ENCODE measurements at places on chromosomes 5 and 9. TPM values are rescaled to one million over a fixed set of nuclear protein-coding genes. Genes with fewer than 3 reads are reported as not detected.

- H3K27ac ChIP-seq = no peak overlapping the region
- no peak for DNase-seq
- no peak overlapping the region for H3K4me3 ChIP-seq
- H3K36me3 ChIP-seq = no peaks in the 10 kb centered on the region
- no peaks in the 10 kb centered on the region for H3K4me1 ChIP-seq
- no peaks in the 10 kb centered on the region for H3K27me3 ChIP-seq
Observed at GRCh38 chr5:36733183-36733582, 126.8 kb downstream of the SLC1A3 start.

DNA sequence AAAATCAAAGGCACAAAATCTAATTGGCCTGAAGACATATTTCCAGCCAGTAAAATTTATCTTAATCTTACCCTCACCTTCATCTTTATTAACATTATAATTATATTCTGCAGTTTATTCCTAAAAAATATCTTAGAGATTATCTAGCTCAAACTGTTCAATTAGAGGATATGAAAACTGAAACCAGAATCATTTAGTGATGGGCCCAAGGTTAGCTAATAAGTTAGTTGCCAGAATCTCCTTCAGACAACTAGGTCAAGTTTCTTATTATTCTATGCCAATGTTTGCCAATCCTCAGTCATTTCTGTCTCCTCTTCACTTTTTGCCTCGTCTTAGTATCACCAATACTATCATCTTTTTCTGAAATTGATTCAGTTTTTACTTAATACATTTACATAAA lies 56.0 kb upstream of the RASA1 start:
- no peaks in the 10 kb centered on the region for H3K27me3 ChIP-seq
- no peak for DNase-seq
- no peaks in the 10 kb centered on the region for H3K4me1 ChIP-seq

DNA sequence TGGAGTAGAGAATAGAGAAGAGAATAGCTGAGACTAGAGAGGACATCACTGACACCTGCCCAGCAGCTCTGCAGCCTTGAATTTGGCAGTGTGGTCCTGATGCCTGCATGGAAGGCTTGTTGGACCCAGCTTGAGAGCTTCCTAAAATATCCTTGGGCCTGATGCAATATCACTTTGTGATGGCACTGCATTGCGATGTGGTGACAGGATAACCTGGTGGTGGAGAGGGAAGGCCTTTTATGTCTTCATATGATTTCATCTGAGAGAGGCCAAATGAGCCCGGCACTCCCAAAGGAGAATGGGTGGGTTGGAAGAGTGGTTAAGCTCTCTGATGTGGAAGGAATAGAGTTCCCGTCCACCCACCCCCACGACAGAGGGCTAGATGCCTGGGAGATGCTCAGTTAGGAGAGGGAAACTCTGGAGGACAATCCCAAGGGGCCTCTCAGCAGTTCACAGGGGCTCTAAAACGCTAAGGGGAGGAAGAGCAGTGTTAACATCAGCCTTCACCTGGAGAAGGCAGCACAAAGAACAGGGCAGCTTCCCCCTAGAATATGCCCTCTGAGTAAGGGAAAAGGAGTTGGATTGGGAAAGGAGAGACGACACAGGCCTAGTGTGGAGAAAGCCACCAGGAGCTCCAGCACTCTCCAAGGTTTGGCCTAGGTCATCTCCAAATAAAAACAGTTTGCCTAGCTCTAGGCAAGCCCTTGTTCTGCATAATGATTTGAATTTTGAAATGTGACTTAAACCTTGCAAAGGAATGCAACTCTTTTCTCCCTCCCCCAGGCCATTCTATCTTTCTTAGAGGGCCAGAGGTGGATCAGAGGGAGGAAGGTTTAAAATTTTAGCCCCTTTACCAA lies 99.8 kb upstream of the SSBP2 start:
- H3K4me1 ChIP-seq = no peaks in the 10 kb centered on the region
- peak; percentile 64 for DNase-seq
- peak overlapping the region; percentile 87 for H3K27ac ChIP-seq

GRCh38 chr5:1515921-1516571 lies 7.7 kb downstream of the LPCAT1 start:
- peak; percentile 53 for DNase-seq
- peaks cover 15% of the 10 kb centered on the region for H3K36me3 ChIP-seq
- H3K27ac ChIP-seq = no peak overlapping the region

ADAMTS16 gene
- not detected for total RNA-seq

GRCh38 chr5:126360467-126360866 lies 62.7 kb upstream of the GRAMD2B start:
- H3K27me3 ChIP-seq = no peaks in the 10 kb centered on the region
- no peaks in the 10 kb centered on the region for H3K36me3 ChIP-seq
- H3K4me1 ChIP-seq = no peaks in the 10 kb centered on the region
- no peak for DNase-seq

FGF1 gene
- 35.3 TPM for total RNA-seq

- no peak for DNase-seq
- no peaks in the 10 kb centered on the region for H3K4me1 ChIP-seq
- no peaks in the 10 kb centered on the region for H3K27me3 ChIP-seq
- H3K36me3 ChIP-seq = peaks cover 9% of the 10 kb centered on the region
- H3K27ac ChIP-seq = no peak overlapping the region
- no peak overlapping the region for H3K4me3 ChIP-seq
Observed at GRCh38 chr9:95441081-95441480, 75.7 kb downstream of the PTCH1 start.

PTGDS gene
- 1,799 TPM for total RNA-seq

Data from right atrium auricular region (tissue), 2 donors.